ENCODE measurements at places on chromosomes 5 and 9. TPM values are rescaled to one million over a fixed set of nuclear protein-coding genes. Genes with fewer than 3 reads are reported as not detected.

C8G gene
- total RNA-seq: 0.13 TPM

TIMD4 gene
- not detected for total RNA-seq

AHRR gene
- total RNA-seq: 28.8 TPM

AQP7 gene
- total RNA-seq: 1.8 TPM

LPAR1 gene
- total RNA-seq: 39.8 TPM

SLC36A3 gene
- total RNA-seq: not detected

HTR4 gene
- 5.7 TPM for total RNA-seq

TNFSF8 gene
- not detected for total RNA-seq

ORM2 gene
- not detected for total RNA-seq

PCDHGC4 gene
- 3.2 TPM for total RNA-seq

PCDHB14 gene
- 1.1 TPM for total RNA-seq

GHR gene
- 3.6 TPM for total RNA-seq

SPATA31C1 gene
- not detected for total RNA-seq

HSPA4 gene
- total RNA-seq: 122 TPM

CYSRT1 gene
- 0.87 TPM for total RNA-seq

TSSK1B gene
- 0.13 TPM for total RNA-seq

ANKRD31 gene
- 0.13 TPM for total RNA-seq

All from aortic smooth muscle cell (primary cell).